Lung (tissue), 17 donors: ENCODE measurements at places on chromosomes 11 and 22. TPM values are rescaled to one million over a fixed set of nuclear protein-coding genes. Genes with fewer than 3 reads are reported as not detected.

ZDHHC8 gene
- 28.4 TPM for polyA plus RNA-seq

DNA sequence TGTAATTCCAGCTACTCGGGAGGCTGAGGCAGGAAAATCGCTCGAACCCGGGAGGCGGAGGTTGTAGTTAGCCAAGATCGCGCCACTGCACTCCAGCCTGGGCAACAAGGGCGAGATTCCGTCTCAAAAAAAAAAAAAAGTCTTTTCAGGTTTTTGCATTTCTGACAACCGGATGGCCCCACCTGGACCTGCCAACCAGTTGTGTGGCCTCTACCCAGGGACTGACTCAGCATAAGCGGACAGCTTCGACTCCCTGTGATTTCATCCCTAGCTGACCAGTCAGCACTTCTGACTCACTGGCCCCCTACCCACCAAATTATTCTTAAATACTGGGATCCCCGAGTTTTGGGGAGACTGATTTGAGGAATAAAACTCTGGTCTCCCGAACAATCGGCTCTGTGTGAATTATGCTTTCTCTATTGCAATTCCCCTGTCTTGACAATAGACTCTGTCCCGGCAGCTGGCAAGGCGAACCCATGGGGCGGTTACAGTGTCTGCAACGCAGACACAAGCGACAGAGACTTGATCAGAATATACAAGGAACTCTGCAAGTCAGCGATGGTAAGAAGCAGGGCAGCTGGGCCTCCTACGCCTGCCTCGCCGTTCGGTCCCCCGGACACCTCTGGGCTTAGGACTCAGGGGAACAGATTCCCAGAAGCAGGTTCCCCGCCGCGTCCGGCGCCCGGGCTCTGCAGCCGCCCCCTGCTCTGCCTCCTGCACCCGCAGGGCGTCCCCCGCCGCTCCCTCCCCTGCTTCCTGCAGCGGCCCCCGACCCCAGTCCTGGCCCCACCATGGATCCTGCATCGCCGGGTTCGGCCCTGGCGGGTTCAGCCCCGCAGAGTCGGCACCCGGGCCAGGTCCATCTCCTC lies 741 bp upstream of the TALDO1 start:
- no peaks in the 10 kb centered on the region for H3K36me3 ChIP-seq
- peak overlapping the region; percentile 99 for H3K4me3 ChIP-seq
- H3K27me3 ChIP-seq: no peaks in the 10 kb centered on the region
- H3K4me1 ChIP-seq: peaks cover 5% of the 10 kb centered on the region

GRCh38 chr22:46050916-46051614 lies 74.1 kb upstream of the WNT7B start:
- H3K27ac ChIP-seq: no peak overlapping the region
- H3K4me3 ChIP-seq: no peak overlapping the region
- no peaks in the 10 kb centered on the region for H3K27me3 ChIP-seq
- H3K36me3 ChIP-seq: peaks cover 2% of the 10 kb centered on the region
- peak; percentile 6 for DNase-seq
- H3K4me1 ChIP-seq: peaks cover 9% of the 10 kb centered on the region

- H3K4me3 ChIP-seq: no peak overlapping the region
- no peaks in the 10 kb centered on the region for H3K36me3 ChIP-seq
- DNase-seq: no peak
These were observed 104.4 kb downstream of the FANCF start for GRCh38 chr11:22521226-22521625.

OR52H1 gene
- polyA plus RNA-seq: not detected

DNA sequence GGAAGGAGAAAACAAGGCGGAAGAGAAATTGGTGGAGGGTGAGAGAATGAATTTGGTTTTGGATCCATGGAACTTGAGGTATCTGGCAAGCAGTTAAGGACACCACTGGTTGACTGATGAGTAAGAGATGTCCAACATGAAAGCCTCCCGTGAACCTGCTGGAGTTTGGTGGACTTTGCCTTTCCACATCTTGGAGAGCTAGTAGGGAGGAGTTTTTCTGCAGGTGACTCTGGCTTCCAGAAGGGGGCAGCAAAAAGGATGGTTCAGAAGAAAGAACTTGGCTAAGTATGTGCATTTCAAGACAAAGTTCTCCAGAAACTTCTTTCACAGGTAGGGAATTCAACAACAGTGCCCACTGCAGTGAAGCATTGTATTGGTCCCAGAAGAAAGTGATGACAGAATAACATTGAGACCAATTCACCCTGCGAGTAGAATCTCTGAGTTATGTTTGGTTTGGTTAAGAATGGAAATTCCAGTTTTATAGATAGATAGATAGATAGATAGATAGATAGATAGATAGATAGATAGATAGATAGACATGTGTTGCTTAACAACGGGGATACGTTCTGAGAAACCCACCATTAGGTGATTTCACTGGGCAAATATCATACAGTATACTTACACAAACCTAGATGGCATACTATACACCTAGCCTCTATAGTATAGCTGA lies 28.5 kb downstream of the DCDC1 start:
- no peak overlapping the region for H3K27ac ChIP-seq
- no peaks in the 10 kb centered on the region for H3K27me3 ChIP-seq
- H3K36me3 ChIP-seq: no peaks in the 10 kb centered on the region
- no peaks in the 10 kb centered on the region for H3K4me1 ChIP-seq

DNA sequence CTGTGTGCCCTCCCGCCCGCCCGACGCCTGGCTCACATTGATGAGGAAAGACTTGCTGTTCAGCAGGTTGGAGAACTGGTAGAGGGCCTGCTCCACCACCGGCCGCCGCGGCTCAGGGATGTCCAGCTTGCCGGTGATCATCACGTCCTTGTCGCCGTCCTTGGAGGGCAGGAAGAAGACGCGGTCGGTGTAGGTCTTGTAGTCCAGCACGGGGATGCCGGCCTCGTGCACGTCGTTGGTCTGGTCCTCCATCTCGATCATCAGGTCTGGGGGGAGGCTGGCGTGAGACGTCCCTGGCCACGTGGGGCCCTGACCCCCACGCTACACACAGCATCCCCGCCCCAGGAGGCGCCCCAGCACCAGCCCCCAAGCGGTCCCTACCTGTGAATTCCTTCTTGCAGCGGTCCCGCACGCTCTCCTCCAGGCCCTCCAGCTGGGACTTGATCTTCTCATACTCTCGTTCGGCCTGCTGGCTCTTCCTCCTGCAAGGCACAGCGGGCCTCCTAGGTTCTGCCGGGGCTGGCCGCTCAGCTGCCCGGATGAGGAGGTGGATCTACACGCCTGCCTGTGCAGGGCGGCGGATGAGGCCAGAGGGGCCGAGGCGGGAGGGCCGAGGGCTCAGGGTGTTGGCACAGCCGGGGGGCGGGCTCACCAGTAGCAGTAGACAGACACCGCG lies 10.7 kb upstream of the MAPK11 start:
- peak overlapping the region; percentile 81 for H3K27ac ChIP-seq
- DNase-seq: no peak
- no peak overlapping the region for H3K4me3 ChIP-seq
- H3K27me3 ChIP-seq: no peaks in the 10 kb centered on the region
- H3K4me1 ChIP-seq: peaks cover 6% of the 10 kb centered on the region
- peaks cover 7% of the 10 kb centered on the region for H3K36me3 ChIP-seq

GRCh38 chr11:129643031-129643721 lies 172.5 kb upstream of the TMEM45B start:
- no peaks in the 10 kb centered on the region for H3K36me3 ChIP-seq
- DNase-seq: no peak
- H3K27ac ChIP-seq: no peak overlapping the region
- no peak overlapping the region for H3K4me3 ChIP-seq
- H3K4me1 ChIP-seq: no peaks in the 10 kb centered on the region
- no peaks in the 10 kb centered on the region for H3K27me3 ChIP-seq

DNA sequence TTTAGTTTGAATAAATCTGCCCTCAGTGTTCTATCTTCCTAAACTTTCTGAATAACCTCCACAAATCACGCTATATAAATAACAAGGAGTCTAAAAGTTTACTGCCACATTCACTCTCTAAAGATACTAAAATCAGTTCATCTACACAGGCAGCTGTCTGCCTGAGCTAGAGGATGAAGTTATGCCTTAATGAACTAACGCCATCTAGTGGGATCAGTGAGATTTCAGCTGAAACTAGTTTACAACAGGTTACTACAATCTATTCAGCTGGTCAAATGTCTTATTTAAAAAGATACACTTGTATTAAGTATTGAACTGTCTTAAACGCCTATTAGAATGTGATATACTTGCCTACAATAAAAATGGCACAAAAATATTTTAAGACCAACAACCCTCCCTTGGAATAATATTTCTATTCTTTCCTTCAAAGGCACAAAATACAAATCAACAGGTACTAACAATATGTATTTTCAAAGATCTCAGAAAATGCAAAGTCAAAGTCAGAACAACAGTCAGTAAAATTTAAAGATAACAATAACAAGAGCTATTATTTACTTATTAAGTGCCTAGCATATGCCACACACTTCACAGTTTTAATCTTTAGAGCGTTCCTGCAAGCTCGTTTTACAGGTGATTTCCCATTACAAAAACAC lies 84.1 kb downstream of the LARGE2 start:
- H3K36me3 ChIP-seq: no peaks in the 10 kb centered on the region
- no peaks in the 10 kb centered on the region for H3K27me3 ChIP-seq
- no peak for DNase-seq
- no peak overlapping the region for H3K4me3 ChIP-seq

TEX54 gene
- not detected for polyA plus RNA-seq

SLN gene
- polyA plus RNA-seq: 0.77 TPM

GRCh38 chr11:122743097-122743741 lies 87.7 kb downstream of the UBASH3B start:
- peaks cover 15% of the 10 kb centered on the region for H3K4me1 ChIP-seq
- no peaks in the 10 kb centered on the region for H3K27me3 ChIP-seq
- H3K36me3 ChIP-seq: no peaks in the 10 kb centered on the region
- no peak for DNase-seq
- H3K4me3 ChIP-seq: no peak overlapping the region

BACE1 gene
- 7.8 TPM for polyA plus RNA-seq

- H3K4me1 ChIP-seq: no peaks in the 10 kb centered on the region
- H3K36me3 ChIP-seq: no peaks in the 10 kb centered on the region
- DNase-seq: no peak
- H3K4me3 ChIP-seq: no peak overlapping the region
These were observed 66.1 kb upstream of the OR5AN1 start for GRCh38 chr11:59292611-59293010.

DNA sequence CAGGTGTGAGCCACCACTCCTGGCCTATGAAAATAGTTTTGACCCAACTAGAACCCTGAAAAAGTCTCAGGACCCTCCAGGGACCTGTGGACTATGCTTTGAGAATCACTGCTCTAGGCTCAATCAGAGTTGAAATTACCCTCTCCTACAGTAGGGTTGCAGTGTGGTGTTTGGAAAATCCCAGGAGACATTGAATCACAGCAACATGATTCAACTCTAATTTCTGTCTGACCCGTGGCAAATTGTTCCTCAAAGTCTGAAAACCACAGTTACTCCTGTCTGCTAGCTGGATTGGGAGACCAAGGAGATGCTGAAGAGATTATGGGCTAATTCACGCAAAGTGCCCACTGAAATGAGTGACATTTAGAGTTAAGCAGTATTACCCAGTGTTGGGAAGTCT lies 5.4 kb upstream of the MTMR3 start:
- H3K27me3 ChIP-seq: peaks cover 2% of the 10 kb centered on the region
- H3K4me3 ChIP-seq: no peak overlapping the region
- no peaks in the 10 kb centered on the region for H3K36me3 ChIP-seq
- no peaks in the 10 kb centered on the region for H3K4me1 ChIP-seq
- no peak for DNase-seq

PHRF1 gene
- 16.3 TPM for polyA plus RNA-seq

GAS2 gene
- polyA plus RNA-seq: 0.58 TPM

DNA sequence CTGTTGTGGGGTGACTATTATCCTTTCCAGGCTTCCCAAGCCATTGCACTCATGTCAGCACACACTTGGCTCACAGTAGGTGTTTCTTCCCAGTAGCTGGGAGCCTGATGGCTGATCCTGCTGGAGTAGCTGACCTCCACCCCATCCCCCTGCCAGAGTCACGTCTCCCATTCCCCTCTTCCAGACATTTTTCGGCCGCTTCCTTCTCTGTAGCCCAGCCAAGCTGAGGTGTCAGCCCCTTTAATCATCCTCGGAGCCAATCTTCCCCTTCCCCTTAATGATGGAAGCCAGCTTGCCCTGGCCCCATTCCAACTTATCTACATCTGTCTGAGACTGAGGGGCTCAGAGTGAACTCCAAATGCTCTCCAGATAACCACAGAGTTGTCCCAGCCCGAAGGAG lies 550.7 kb downstream of the MN1 start:
- H3K4me1 ChIP-seq: no peaks in the 10 kb centered on the region
- H3K27ac ChIP-seq: no peak overlapping the region
- DNase-seq: peak; percentile 76
- no peak overlapping the region for H3K4me3 ChIP-seq
- no peaks in the 10 kb centered on the region for H3K27me3 ChIP-seq
- H3K36me3 ChIP-seq: no peaks in the 10 kb centered on the region

DNA sequence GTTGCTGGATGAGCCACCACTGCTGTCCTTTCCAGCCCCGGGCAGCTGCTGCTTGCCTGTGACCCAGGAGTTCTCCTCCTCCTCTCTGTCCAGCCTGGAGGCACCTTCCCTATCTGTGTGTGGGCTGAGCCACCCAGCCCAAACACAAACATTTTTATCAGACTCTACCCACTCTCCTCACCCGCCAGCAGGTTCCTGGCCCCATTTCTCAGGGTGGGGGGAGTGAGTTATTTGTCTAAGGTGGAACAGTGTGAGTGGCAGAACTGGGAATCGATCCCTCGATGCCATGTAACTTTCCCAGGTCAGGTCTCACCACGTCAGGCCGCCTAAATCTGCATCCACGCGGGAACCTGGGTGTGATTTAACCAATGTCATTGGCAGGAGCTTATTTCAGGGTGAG lies 20.8 kb upstream of the SMIM38 start:
- no peaks in the 10 kb centered on the region for H3K27me3 ChIP-seq
- no peaks in the 10 kb centered on the region for H3K36me3 ChIP-seq
- DNase-seq: no peak
- no peak overlapping the region for H3K4me3 ChIP-seq
- H3K4me1 ChIP-seq: peaks cover 3% of the 10 kb centered on the region
- H3K27ac ChIP-seq: no peak overlapping the region

GNG3 gene
- polyA plus RNA-seq: 0.26 TPM

PRDM10 gene
- polyA plus RNA-seq: 2.3 TPM

DNA sequence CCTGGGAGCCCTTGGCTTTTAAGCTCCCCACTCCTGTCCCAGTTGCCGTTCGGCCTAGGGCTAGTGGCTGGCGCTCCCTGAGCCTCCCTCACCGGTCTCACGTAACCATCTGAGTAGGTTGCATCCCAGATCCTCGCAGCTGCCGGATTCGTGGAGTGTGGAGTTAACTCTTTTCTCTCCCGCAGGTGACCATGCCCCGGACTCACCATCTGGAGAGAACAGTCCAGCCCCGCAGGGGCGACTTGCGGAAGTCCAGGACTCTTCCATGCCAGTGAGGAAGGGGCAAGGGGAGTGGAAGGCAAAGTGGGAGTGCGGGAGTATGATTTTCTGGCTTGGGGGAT lies 902 bp downstream of the MUS81 start:
- H3K27me3 ChIP-seq: no peaks in the 10 kb centered on the region
- peaks cover 4% of the 10 kb centered on the region for H3K4me1 ChIP-seq
- peak overlapping the region; percentile 85 for H3K4me3 ChIP-seq
- H3K27ac ChIP-seq: peak overlapping the region; percentile 98

- H3K27me3 ChIP-seq: peaks cover 19% of the 10 kb centered on the region
- no peaks in the 10 kb centered on the region for H3K36me3 ChIP-seq
- H3K4me1 ChIP-seq: no peaks in the 10 kb centered on the region
- peak; percentile 62 for DNase-seq
These were observed 1.6 kb upstream of the PHLDA2 start for GRCh38 chr11:2930704-2931419.
